Stomach (tissue), 19 donors: ENCODE measurements at places on chromosomes 4 and X. TPM values are rescaled to one million over a fixed set of nuclear protein-coding genes. Genes with fewer than 3 reads are reported as not detected.

DNA sequence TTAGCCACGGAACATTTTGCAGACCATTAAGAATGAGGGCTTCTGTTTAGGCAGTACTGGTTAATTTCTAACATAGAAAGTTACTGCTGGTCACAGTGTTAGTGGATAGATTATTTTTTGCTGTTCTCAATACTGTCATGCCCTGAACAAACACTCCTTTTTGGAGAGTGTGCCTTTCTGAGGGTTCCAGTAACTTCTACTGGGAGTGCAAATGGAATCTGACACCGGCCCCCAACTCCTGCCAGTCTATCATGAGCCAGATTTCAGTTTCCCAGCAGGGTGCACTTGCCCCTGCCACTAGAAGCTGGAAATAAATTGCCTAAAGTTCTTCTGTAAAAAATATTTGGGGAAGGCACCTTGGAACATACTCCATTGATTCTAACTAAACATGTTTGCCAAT, 224.4 kb upstream of the GPC4 start:
- DNase-seq, result no peak

DNA sequence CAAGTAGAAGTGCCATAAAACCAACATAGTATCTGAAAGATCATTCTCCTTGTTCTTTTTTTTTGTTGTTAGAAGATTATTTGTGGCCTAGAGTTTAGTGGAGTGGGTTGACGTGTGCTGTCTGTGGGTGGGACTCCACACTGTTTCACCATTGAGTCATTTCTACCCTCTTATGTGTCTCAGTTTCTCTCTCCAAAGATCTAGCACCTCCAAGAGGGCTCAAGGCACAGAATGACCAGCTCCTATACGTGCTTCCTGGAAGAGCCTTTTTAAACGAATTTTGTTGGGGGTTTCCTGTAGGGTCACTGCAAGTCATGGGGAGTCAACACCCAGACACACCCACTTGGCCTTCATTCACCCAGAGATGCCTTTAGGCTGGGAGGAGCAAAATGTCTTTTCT, 150.1 kb downstream of the KLF8 start:
- DNase-seq, result no peak

DNA sequence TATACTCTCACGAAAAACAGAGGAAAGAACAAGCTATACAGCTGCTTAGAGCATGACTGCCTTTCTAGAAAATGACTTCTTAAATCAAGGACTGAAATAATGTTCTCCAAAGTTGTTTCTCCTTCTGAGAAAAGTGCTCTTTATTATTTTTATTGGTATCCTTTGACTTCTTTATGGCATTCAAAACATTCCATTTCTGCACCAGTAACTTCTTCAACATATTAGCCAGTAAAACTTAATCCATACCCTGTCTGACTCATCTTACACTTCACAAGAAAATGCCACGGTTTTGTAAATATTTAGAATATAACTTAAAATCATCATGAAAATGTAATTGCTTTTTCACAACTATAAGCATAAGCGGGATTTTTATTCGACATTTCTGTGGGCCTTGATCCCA, 180.4 kb downstream of the NR3C2 start:
- no peak for DNase-seq

- DNase-seq, result peak; percentile 34
Observed at GRCh38 chr4:184937745-184938144, 80.5 kb upstream of the HELT start.

DNA sequence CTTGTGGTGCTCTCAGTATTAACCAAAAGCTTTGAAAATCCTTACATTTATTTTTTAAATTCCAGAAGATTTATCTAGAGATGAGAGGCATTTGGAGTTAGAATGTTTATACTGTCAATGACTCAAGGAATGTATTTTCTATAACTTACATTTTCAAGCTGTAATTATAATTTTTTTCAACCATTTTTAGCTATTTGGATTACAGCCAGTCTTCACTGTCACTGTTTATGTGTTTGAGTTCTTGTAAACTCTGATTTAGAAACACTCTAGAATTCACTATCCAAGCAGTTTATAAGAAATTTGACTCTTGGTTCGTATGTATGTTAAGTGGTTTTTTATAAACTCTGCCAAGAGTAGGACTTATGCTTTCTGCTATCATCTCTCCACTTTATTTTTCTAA, 36.7 kb upstream of the GUCY1A1 start:
- DNase-seq, result no peak

DNA sequence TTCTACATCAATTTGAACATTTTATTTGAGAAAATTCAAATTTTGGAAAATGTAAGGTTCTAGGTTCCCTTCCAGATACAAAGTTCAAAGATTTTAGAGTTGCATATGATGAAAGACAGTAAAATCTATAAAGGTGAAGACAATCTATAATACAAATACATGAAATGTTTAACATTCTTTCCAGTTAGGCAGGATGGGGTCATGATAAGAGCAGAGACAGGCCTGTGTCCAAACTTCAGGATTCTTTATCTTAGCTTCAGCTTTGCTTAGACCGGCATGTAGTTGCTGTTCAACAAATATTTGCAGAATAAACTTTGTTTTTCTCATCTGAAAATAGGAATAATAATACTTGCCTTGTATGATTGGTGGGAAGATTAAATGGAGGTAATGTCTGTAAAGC, 4.5 kb upstream of the RPS6KA3 start:
- no peak for DNase-seq

DNA sequence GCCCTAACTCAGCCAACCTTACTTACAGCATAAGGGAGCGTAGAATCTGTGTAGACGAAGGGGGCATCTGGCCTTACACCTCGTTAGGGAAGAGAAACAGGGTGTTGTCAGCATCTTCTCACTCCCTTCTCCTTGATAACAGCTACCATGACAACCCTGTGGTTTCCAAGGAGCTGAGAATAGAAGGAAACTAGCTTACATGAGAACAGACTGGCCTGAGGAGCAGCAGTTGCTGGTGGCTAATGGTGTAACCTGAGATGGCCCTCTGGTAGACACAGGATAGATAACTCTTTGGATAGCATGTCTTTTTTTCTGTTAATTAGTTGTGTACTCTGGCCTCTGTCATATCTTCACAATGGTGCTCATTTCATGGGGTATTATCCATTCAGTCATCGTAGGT, 14.6 kb downstream of the PLP1 start:
- no peak for DNase-seq

GRCh38 chrX:9503261-9503660, 38.4 kb downstream of the TBL1X start:
- no peak for DNase-seq

DNA sequence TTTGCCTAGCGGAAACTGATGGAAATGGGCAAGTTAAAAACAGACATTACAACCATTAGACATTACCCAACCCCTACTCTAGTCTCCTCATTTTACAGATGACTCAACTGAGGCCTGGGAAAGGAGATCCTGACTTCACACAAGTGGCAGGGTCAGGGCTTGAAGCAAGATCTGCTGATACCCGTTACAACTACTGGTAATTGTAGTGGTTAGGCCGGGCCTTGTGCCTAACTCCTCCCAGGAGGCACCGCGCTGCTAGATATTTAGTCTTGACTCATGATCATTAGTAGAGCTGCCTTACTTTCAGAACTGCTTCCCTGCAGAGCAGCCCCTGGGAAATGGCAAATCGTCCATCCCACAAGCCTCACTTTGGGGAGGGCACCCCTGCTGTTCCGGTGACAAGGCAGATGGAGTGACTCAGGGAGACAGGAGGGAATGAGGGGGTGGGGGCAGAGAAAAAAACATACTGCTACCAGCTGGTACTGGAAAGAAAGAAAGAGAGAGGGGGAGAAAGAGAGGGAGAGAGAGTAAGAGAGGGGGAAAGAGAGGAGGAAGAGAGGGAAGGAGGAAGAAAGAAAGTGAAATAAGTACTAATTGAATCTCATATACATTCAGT, 12.2 kb downstream of the ARHGEF6 start:
- DNase-seq, result peak; percentile 19

DNA sequence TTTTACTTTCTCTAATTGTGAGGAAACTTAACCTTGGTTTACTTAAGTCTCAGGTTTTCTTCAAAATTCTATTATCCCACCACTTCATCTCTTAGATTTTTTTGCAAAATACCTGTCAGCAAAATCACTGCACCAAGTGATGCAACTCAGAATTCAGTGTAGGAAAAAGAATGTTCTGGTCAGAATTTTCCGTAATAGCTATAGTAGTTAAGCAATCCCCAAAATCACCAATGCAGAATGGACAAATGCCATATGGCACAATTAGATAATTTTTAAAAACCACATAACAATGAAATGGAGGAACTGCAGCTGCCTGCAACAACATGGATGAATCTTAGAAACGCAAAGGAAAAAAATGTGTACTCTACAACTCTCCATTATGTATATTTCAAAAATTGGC, 373.1 kb downstream of the NAF1 start:
- no peak for DNase-seq

GRCh38 chr4:37561803-37562207, 124.4 kb downstream of the RELL1 start:
- DNase-seq, result peak; percentile 34

DNA sequence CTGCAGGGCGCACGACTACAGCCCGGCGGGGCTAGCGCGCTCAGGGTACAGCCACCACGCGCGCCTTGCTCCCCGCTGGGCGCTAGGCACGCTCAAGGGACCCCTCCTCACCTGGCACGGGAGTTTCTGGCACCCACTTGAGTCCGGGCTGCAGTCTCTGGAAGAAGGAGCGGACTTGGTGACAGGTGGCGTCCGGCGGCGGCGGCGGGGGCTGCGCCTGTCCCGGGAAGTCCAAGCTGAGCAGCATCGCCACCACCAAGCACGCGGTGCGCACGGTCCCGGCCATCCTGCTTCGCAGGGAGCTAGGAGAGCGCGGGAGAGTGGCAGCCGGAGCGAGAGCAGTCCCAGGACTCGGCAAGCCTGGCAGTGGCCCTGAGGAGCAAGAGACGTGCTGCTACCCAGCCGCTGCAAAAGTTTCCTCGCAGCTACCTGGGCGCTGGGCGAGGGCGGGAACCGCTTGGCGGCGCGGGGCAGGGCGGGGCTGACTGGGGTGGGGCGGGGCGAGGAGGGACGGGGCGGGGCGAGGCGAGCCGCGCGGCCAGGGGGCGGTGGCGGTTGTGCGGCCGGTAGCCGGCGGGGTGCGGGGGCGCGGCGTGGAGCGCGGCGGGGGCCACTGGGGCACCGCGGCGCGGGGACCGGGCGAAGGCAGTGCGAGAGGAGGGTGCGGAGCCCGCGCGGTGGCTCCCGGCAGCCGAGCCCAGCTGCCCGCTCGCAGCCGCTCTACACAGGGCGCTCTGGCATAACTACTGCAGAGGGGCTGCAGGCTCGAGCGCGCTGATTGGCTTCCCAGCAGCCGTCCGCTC, at the start of gene GPC3:
Gene GPC3, minus strand, starts transcription at position 431 of the 803 bp plus-strand sequence.
- DNase-seq, result peak; percentile 39

DNA sequence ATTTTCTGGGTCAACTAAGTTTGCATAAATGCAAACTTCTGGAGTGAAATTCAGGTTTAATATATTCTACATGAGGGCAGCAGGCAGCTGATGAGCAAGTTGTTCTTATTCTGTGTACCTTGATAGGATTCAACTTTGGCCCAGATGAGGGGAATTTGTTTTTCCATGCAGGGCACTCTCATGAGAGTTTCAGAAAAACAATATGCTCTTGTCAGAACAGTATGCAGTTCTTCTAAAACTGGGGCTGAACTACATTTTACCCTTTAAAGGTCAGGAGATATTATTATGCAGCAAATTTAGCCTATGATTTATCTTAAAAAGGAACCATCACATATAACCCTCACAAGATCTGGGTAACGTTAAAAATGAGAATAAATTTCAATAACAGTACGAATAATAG, 19.2 kb downstream of the GPRIN3 start:
- no peak for DNase-seq

- DNase-seq, result no peak
Observed at GRCh38 chrX:95505721-95506120, 1178.9 kb upstream of the DIAPH2 start.

GRCh38 chrX:84907324-84907968, 96.2 kb upstream of the APOOL start:
- peak; percentile 20 for DNase-seq

Gene DUSP21
- not detected for total RNA-seq

Gene EVC
- total RNA-seq, result 18.7 TPM

Gene DDX53
- not detected for total RNA-seq

Gene SSX1
- not detected for total RNA-seq

Gene GRIA2
- not detected for total RNA-seq

Gene IBSP
- not detected for total RNA-seq

Gene CITED1
- not detected for total RNA-seq

Gene JAKMIP1
- total RNA-seq, result 10.3 TPM

Gene SRPK3
- total RNA-seq, result 3.6 TPM

Gene SPRY1
- total RNA-seq, result 21.4 TPM

Gene SULT1E1
- not detected for total RNA-seq

Gene CT83
- not detected for total RNA-seq

Gene ARHGAP6
- 8.5 TPM for total RNA-seq

Gene VSIG1
- 231 TPM for total RNA-seq

Gene STPG2
- total RNA-seq, result not detected

Gene EDA
- 4.8 TPM for total RNA-seq
